ENCODE measurements at places on chromosomes 16 and 17. TPM values are rescaled to one million over a fixed set of nuclear protein-coding genes. Genes with fewer than 3 reads are reported as not detected.

Gene ATP2A3
- total RNA-seq = 32.0 TPM

Gene NOXO1
- total RNA-seq = 2.5 TPM

Gene AHSP
- total RNA-seq = 1.4 TPM

Gene SCN4A
- total RNA-seq = 6.6 TPM

GRCh38 chr16:56274369-56274768 lies 83.1 kb downstream of the GNAO1 start:
- no peak for DNase-seq

DNA sequence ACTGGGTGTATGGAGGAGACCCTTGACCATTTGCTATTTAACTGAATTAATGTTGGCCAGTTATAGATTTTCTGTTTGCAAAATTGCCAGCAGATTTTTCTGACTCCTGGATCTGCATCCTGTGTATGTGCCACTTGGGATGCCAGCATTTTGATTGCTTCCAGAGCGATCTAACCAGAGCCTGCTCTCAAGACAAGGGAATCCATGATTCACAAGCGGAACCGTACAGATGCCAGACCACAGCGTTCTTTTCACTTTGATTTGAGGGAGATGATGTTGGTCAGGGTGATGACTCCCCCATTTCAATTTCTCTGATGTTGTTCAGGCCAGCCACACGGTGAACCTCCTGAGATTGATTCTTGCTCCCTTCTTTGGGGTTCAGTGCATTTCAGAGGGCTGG lies 228.7 kb downstream of the CDH13 start:
- no peak for DNase-seq

- no peak for DNase-seq
Observed at GRCh38 chr17:32518646-32519227, 31.9 kb downstream of the CDK5R1 start.

DNA sequence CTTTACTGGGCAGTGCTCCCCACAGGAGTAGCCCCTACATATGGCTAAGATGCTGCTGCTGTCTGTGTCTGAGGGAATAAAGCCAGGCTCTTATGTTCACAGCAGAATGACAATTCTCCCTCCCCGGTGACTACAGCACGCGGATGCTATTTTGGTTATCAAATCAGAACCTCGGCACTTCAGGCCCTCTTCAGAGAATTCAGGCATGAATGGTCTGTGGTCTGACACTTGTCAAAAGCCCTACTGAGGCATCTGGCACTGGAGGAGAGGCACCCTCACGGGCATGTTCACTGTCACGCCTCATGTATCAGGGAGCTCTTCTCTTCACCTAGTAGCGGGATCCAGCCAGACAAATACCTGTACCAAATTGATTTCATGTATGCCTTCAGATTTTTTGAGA lies 30.4 kb downstream of the KIAA0513 start:
- no peak for DNase-seq

- DNase-seq = no peak
Observed at GRCh38 chr16:2779151-2779920, 2.3 kb upstream of the ELOB start.

DNA sequence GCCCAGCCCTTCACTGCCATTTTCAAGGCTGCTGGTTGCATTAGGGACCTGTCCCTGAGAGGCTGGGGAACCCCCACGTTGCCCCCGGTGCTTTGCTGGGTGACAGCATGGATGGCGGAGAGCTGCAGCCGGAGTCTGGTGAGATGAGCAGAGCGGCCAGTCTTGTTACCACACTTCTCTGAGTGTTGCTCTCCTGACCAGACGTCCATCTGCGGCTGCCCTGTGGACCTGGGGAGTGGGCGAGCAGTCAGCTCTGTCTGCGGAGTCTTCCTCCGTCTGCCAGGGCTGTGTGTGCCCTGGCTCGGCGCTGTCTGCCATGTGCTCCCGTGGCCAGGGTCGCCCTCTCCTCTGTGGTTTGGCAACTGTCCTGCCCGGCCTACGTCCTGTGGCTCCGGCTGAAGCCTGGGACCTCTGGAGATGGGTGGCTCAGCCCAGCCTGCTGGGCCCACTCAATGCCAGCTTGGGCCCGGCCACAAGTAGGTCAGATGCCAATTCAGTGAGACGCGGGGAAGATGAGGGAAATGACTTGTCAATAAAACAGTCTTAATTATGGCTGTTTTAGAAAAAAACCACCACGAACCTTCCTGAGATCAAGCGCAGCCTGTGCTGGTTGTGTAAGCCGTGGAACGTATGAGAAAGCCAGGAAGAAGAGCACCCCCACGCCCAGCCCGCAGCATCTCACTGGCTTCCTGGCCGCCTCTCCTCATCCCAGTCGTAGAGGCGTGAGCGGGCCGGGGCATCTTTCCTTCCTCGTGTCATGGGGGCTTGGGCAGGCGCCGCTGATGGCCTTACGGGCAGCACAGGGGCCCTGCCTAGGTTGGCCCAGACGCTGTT lies 7.9 kb downstream of the KCTD5 start:
- DNase-seq = no peak
